ENCODE measurements at places on chromosomes 11 and 22.

DNA sequence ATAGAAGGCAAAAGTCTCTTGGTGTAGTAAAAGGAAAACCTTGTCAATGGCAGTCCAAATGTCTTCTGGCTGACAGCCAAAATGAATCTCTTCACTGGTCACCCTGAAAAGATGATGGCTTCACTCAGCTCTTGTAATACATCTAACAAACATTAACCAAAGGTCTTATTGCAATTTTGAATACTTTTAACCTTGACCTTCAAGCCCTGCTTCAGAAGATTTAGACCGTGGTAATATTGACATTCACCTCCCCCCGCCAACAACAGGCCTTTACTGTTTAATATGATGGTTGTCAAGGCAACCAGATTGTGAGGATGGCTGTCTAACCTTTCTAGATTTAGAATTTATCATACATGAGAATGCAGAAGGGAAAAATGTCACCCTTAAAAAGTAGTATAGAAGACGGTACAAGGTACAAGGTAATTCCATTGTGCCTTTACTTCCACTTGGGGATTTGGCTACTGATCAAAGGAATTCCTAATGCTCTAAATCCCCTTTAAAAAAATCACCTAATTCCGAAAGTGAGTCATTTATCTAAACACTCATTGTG lies 342.3 kb downstream of the LARGE1 start:
- DNase-seq: no peak

DNA sequence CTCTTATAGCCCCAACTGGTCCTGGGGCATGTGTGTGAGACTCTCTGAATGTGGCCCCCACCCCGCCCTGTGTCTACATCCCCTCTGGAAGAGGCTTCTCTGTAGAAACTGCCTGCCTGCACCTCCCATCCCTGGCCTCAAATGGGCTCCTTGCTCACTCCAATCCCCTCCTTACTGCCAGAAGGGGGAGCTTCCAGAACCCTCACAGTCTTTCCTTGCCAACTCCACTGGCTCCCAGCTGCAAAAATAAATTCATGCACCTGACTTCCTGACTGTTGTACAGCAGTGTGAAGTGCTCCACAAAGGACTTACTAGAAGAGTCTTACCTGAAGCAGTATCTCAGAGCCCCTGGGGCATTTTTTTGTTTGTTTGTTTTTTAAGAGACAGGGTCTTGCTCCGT lies 15.2 kb upstream of the SERPIND1 start:
- peak; percentile 54 for DNase-seq

- no peak for DNase-seq
Measured at GRCh38 chr11:104009744-104010143, 26.7 kb upstream of the DDI1 start.

DNA sequence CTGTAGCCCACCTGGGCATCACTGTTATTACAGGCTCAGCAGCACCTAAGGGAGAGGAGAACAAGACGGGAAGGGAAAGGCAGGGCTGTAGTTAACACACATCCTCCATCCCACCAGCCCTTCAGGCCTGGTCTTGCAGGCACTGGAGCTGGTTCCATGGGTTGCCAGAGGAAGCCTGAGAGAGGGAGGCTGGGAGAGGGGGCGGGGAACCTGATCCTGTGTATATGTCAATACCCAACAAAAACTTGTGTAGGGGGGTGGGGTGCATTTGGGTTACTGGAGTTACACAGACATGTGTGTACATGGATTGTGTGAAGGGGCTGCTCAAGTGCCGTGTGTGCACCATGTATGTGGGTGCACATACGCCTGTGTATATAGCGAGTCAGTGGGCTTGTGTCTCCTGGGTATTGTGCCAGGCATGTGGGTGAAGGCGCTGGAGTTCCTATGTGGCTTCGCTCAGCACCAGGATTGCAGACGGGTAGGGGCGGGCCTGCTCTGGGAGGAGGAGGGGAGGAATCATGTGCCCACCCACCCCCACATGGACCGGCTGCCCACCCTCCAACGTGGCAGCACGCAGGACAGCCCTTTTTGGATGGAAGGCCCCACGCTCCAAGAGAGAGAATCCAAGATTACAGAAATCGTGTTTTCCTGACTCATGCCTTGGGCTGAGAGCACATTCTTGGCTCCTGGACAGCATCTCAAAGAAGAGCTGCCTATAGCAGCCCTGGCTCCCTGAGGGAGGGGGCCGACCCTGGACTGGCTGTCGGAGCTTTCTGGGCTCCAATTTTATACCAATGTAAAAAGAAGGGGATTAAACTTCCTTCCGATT lies 4.2 kb upstream of the SERPINH1 start:
- no peak for DNase-seq

- DNase-seq: no peak
Measured at GRCh38 chr11:22207162-22207561, 14.3 kb downstream of the ANO5 start.

- no peak for DNase-seq
Measured at GRCh38 chr11:82521427-82521826, 212.2 kb downstream of the FAM181B start.

GRCh38 chr22:20509344-20510047 lies 2.1 kb downstream of the MED15 start:
- no peak for DNase-seq

All from iPS-NIHi11 (cell line).